Iris pigment epithelial cell (primary cell): ENCODE measurements at places on chromosomes 11 and 22.

- DNase-seq, result no peak
Measured at GRCh38 chr22:37792494-37792893, 15.2 kb upstream of the GCAT start.

- no peak for DNase-seq
Measured at GRCh38 chr11:60783141-60783484, 2.0 kb upstream of the MS4A10 start.

DNA sequence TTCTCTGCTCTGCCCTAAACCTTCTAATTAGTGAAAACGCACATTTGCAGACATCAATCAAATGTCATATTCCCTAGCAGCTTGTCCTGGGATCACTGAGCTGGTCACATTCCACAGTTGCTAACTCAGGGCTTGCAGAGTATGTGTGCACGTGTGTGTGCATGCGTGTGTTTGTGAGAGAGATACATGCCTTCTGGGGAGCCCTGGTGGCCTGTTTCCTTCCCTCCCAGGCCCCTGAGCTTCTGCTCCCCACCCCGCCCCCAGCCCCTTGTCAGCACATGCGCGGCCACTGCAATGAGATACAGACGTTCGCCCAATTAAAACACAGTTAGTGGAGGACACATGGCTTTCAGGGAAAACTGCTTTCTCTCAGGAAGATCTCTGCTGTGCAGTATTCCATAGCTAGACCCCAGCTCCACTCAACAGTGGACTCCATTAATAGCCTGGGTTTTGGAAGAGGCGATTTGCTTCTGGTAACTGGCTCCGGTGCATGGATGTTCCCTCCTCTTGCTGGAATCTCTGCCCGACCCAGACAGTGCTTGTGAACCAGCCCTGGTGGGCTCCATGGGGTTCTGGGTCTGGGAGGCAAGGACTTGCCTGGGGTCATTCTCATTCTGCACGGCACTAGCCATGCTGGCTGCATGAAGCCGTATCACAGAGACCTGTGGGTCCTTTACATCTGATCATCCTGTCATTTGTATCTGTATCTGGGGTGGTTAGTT lies 17.7 kb downstream of the LRP5 start:
- no peak for DNase-seq

DNA sequence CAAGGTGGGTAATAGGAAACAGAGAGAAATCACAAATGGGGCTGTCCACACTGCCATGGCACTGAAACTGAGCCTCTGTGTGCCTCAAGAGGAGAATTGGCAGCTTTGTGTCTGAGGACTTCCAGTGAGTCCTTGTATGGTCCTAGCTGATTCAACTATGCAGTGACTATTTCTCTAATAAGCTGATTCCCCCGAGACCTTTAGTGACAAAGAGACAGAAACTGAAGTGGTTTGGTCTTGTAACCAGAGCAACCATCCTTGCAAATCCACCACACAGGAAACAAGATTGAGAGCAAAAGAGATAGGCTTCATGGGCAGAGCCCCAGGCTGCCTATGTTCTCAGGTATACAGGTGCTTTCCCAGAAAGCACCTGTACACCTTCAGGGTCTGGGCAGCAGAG lies 1038.5 kb downstream of the NTM start:
- DNase-seq, result no peak

DNA sequence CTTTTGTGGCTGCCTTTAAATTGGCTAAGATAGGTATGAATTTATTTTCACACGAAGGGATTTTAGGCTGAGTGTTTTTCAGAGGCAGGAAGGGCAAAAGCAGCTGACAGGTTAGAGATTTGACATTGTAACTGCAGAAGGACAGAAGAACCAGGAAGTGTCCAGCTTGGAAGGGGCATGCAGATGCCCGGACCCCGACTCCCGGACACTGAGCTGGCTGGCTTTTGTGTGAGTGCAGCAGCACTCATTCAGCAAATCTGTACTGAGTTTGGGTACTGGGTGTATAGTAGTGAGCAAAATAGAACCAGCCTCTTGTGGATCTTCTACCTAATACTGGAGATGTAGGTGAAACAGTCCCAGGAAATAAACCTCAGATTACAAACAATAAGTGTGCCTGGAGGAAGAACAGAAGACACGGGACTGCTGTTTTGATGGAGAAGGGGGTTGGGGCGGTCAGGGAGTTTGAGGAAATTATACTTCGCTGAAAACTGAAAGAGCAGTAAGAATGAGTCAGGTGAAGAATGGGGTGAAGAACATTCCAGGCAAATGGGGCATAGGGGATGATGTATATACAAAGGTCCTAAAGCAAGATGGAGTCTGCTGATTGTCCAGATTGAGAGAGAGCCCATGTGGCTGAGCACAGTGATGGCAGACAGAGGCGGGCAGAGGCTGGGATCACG lies 64.6 kb downstream of the PPFIBP2 start:
- no peak for DNase-seq

DNA sequence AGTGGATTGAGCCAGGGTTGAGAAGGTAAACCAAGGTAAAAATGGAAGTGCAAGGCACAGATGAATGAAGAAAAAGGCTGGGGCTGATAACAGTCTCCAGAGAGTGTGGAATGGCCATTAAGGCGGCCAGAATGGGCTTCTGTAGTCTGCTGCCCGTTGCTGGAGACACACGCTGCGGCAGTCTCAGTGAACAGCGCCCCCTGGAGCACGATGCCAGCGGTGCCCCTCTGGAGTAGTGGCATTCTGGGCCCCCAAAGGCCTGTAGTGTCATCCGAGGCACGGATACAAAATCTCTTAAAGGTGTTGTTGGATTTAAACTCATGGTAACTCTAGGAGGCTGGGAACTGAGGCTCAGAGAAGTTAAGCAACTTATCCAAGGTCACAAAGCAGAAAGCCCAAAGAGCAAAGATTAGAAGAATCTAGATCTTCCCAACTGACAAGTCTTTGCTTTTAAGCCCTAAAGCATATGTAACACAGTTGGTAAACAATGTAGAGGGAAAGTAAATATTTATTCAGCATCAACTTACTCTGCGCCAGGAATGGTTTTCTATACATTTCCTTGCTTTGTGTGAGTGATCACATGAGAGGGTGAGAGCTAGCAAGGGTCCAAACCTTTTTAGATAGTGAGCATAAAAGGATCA lies 18.2 kb downstream of the KCNJ1 start:
- peak; percentile 37 for DNase-seq

- DNase-seq, result no peak
Measured at GRCh38 chr11:47913529-47914244, 65.5 kb upstream of the NUP160 start.

DNA sequence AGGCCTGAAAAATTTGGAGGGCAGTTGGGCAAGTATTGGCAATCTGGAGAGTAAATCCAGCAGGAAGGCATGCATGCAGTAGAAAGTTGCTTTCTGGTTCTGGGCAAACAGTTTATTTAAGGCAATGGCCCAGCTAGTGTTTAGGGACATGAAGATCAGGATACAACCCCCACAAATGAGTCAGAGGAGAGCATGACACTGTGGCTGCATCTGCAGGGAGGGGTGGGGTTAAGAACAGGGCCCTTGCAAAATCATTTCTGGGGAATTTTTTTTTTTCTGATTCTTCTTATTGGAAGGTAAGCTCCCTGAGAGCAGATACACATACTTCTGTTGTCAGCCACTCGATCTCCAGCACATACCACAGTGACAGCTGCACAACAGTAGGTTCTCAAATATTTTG lies 61.1 kb downstream of the FDX1 start:
- peak; percentile 86 for DNase-seq

GRCh38 chr11:114606003-114606801 lies 10.6 kb upstream of the NXPE4 start:
- peak; percentile 7 for DNase-seq

- no peak for DNase-seq
Measured at GRCh38 chr11:57276169-57276970, 39.3 kb upstream of the APLNR start.

GRCh38 chr11:109838026-109838425 lies 255.2 kb upstream of the ZC3H12C start:
- no peak for DNase-seq

- no peak for DNase-seq
Measured at GRCh38 chr22:36415415-36416168, 27.8 kb upstream of the MYH9 start.

GRCh38 chr11:64971421-64972233 lies at the start of gene MAJIN:
TSS of gene MAJIN (minus strand) at chr11:64972108. CDS start at chr11:64959405, 12,703 bp downstream.
- DNase-seq, result peak; percentile 54

DNA sequence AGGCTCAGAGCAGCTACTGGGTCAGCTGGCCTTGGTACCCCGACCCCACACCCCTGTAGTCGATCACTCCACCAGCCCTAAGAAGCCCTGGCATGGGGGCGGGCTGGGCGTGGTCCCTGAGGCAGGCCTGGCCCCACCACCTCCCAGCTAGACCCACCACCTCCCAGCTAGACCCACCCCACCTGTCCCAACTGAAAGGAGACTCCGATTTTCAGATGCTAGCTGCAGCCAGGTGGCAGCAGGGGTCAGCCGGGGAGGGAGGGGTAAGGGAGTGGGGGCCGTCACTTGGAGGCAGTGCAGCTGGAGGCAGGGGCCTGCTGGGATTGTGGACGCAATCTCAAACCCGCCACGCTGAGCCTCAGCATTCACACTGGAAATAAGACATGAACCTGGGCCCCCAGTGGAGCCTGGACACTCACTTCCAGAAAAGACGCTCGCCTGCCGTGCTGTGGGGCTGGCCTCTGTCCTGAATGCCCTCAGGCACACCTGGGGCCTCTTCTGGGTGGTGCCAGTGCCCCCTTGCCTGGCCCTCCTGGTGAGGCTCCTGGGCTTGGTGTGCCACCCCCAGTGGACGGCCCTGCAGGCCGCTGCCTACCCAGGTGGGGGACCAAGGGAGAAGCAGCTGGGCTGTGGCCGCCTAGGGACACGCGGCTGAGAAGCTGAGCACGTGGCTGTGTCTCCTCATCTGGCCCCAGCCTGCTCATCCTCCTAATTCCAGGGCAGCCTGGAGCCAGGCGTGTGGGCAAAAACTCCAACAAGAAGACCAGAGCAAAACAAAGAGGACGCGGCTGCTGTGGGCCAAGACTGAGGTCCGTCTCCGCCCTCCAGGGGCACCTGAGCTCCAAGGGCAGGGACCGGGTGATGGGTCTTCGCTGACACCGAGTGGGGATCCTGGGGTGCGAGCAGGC lies 26.7 kb downstream of the OSBPL5 start:
- DNase-seq, result no peak

DNA sequence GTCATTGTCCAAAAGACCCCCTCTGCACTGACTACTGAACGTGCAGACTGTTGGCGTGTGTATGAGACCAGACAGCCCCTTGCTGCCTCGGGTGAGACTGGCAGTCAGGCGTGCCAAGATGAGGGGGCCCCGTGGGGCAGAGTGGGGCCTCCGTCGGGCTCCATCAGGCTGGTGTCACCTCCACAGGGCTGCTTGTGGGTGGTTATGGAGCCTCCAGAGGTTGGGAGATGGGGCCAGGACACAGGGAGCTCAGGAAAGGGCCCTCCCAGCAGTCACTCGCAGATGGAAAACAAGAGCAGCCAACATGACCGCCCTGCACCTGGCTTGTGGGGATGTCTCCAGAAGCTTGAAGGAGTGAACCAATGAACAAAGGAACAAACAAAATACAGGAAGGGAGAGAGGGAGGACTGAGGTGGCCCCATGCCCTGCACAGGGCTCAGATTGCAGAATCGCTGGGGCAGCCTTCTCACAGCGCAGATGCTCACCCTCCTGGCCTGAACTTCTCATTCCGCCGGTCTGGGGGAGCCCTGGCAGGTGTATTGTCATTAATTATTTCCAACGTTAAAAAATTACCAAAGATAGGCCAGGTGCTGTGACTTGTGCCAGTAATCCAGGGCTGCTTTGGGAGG lies 5.5 kb upstream of the PHLDA2 start:
- DNase-seq, result no peak

DNA sequence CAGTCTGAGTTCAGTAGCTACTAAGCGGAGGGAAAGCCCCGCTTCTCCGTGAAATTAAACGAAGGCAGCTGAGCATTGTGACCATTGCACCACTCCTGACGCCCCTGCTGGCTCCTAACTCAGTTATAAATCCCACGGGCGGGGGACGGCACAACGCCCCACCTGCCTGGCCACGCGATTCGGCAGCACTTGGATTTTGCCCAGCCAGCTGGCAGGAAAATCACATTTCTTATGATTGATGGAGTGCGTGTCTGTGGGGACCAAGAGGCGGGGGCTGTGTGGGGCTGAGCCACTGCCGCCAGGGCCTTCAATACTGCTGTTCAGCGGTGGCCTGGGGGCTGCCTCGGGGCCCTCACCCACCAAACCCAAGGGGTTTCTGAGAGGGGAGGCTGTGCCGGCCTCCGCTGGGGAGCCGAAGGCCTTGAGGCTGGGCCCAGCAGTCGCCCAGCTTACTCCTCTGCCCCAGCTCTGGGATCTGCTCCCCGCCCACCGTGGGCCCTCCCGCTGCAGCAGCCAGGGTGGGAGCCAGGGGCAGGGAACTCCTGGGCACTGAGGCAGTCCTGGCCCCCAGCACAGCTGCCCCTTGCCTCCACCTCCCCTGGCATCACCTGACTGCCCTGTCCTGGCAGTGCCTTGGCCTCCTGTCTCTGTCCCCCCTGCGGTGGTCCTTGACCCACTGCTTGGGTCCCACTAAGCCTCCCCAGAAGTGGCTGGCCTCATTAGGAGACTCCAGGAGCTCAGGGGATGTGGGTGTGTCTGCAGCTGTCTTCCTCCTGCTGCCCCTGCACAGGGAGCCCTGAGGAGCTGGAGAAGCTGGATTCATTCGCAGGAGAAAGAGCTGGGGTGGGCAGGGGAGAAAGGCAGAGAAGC lies 30.7 kb downstream of the SHISAL1 start:
- DNase-seq, result no peak

GRCh38 chr11:78022397-78023396 lies at the start of gene KCTD14:
TSS of gene KCTD14 (minus strand) at chr11:78023276. CDS start at chr11:78023249, 27 bp downstream.
- no peak for DNase-seq

DNA sequence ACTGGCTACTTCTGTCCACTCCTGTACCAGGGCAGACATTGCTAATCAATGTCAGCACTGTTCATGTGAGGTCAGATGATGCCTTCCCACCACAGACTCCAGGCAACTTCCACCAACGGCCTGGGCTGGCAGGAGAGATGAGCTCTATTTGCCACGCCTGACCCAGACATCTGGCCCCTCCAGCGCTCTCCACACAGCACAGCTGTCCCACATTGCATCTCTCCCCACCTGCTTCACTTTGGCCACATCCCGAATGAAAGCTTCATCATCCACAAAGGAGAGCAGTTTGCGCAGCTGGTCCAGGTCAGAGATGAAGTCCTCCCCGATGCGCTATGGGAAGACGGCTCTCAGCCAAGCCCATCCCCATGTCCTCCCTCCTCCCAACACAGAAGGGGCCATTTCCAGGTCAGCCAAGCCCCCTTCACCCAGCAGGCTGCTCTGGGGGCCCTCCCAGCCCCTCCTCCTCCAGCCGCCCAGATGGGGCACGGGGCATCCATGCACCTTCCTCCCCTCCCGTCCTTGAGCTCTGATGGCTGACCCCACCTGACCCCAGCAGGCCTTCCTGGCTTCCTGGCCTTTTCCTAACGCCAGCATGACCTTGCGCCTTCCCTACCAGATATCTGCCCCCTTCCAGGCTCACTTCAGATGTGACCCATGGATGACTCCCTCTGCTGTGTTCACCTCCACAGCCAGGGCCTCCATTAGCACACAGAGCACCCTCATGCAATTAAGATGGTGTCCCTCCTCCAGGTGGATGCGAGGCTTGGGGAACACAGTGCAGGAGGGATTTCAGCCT lies 7.4 kb downstream of the PYGM start:
- no peak for DNase-seq

GRCh38 chr22:42367980-42368378 lies 64.2 kb downstream of the NFAM1 start:
- no peak for DNase-seq

GRCh38 chr11:14860511-14860910 lies 31.5 kb downstream of the CYP2R1 start:
- no peak for DNase-seq
